ENCODE measurements at places on chromosomes 2 and 18.

GRCh38 chr2:199772035-199772976, 78.7 kb downstream of the FTCDNL1 start:
- DNase-seq: no peak

DNA sequence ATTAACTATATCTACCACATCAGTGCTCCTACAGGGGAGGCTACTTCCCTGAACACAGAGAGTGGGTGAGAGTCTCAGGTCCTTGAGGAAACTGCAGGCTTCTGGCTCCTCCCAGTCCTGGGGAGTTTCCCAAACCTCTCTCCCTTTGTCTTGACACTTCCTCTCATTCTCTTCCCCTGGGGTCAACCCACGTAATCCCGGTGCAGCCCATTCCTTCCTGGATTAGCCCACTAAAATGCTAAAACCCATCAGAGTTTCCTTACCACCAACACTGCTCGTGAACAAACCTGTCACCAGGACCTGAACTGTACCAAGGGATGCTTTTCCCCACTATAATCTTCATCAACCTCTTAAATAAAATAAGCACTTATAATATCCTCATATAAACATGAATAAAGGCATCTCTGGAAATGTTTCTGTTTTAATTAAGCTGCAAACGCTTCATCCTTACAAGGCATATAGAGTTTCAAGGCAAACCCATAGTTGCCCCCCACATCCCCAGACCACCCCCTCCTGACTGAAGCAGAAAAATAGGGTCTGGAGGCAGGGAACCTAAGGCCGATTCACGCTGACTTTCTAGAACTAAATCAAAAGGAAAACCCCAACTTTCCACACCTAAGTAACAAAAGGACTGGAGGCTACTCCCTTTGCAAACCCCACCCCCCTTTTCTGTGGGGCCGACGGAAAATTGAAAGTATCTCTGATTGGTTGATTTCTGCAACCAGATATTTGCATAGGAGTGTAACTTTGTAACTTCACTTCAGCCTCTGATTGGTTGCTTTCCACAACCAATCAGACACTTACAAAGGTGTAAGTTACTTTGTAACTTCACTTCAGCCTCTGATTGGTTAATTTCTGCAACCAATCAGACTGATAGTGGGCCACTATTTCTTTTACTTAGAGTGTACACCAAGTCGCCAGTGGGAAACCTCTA, 19.0 kb downstream of the TMSB10 start:
- no peak for DNase-seq

DNA sequence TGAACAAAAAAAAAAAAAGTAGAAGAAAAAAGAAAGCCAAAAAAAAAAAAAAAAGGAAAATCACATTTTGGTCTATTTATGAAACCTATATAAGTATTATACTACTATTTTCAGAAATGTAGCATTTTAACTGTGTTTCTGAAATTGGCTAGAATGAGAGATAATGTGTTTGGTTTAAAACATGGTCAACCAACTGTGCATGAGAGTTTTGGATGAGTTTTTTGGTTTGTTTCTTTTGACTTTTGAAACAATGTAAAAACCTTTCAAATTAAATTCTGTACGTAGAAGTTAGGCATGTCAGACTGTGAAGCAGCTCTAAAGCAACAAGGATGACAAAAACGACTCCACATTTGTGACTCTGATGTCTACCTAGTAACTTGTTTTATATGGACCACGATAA, 34.6 kb downstream of the SPC25 start:
- DNase-seq: no peak

DNA sequence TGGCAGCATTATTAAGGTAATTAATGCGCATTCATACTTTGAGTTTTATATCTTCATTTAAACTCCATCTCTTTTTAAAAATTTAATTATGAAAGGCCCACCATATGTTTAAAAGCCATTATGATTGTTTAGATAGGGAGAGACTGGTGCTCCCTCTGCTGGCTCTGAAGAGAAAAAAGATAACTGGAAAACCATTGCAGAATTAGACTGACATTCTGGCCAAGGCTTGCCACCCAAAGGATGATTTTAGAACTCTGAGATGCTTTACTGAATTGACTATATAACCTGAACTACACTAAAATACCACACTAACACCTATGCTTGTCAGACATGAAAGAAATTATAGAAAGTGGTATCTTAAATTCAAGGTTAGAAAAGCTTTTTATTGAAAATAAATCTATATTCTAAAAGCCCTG, 127.6 kb upstream of the SPOPL start:
- DNase-seq: peak; percentile 23

- DNase-seq: no peak
Observed at GRCh38 chr2:120819720-120820210, 84.1 kb downstream of the GLI2 start.

- no peak for DNase-seq
Observed at GRCh38 chr2:181305301-181306123, 151.7 kb upstream of the ITGA4 start.

DNA sequence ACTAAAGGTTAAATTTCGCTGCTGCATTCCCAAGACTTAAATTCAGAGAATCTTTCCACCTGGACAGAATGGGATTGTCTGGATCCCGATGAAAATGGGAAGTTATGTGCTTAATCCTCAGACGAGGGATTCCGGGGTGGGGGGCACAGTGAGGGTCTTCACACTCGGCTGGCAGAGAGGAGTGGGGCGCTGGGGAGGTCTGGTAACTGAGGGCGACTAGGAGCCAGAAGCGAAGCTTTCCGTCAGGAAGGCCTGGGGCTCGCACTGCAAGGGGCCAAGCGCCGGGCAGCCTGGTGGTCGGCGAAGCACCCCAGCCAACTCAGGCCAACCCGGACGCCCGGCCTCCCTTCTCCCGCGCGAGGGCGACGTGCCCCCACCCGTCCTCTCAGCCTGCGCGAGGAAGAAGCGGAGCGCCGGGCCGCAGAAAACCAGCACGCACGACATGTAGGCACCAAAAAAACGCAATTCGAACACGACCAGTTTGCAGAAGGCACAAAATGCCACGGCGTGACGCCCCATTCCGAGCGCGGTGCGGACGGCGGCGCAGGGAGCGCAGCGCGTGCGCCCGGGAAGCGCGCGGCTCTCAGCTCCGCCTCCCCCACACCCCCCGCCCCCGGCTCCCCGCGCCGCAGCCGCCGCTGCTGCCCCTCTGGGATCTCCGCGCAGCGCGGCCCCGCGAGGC, 188.1 kb downstream of the ZEB2 start:
- DNase-seq: no peak

Data from NCI-H446 treated with DMSO at 0.1 percent for 48 hours (cell line).